ENCODE measurements at places on chromosomes 4 and X. TPM values are rescaled to one million over a fixed set of nuclear protein-coding genes. Genes with fewer than 3 reads are reported as not detected.

- no peak for DNase-seq
Measured at GRCh38 chr4:42460043-42460442, 62.8 kb downstream of the SHISA3 start.

Gene SCML1
- total RNA-seq, result 10.3 TPM

Gene CCKAR
- not detected for total RNA-seq

Gene ZNF185
- 11.5 TPM for total RNA-seq

Gene LPAR4
- total RNA-seq, result 0.55 TPM

Gene BBS12
- 2.5 TPM for total RNA-seq

- no peak for DNase-seq
Measured at GRCh38 chr4:94127707-94128328, 79.8 kb upstream of the SMARCAD1 start.

GRCh38 chr4:78409612-78410202 is 141.9 kb upstream of the ANXA3 start:
- no peak for DNase-seq

Gene MRFAP1
- 256 TPM for total RNA-seq

Gene IBSP
- total RNA-seq, result not detected

Gene THAP6
- 21.4 TPM for total RNA-seq

DNA sequence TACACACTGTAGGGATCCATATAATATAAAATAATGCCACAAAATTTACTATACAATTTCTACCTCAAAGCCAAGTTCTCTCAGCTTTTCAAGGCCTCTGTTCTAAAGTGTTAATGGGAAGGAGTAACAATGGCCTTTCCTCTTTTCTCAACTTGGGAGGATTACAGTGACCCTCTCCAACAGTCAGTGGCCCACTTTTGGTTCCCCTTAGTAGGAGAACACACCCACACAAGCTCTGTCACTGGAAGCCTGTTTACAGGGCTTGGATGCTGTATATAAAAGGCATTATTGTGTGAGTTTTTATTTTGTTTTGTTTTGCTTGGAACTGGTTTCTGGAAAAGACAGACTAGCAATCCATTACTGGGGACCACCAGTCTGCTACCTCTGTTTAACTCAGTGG is 1.8 kb downstream of the ARHGEF6 start:
- DNase-seq, result no peak

DNA sequence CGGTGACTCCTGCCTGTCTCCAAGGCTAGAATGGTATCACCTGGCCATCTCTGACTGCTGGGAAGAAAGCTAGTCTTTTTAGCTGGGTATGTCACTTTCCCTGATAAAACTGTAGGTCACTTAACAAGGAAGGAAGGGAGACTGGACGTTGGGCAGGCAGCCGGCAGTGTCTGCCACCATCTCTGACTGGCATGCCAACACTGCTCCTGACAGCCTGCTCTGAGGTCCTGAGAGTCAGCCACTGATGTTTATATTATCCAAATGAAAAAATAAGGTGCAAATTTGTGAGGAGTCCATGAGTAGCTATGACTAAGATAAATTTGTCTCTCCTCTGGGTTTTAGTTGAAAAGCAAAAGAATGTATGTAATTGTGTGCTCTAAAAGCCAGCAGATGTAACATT is 77.2 kb downstream of the SNX25 start:
- DNase-seq, result no peak

DNA sequence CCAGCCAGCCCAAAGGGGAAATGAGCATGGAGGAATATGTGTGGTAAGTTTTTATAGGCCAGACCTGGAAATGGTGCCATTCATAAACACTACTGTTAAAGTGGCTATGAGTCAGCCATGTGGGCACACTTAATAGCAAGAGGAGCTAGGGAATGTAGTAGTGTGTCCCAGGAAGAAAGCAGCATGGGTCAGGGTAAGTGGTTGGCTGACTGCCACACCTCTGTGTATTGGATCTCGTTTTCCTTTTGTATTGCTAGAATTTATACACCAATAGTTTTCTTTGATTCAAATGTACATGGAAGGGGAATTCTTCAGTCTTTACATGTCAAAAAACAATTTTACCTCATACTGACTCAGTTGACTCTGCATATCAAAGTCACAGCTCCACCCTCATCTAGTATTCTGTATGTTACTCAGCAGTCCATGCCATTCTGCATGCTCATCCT is 22.9 kb upstream of the SGMS2 start:
- DNase-seq, result no peak

DNA sequence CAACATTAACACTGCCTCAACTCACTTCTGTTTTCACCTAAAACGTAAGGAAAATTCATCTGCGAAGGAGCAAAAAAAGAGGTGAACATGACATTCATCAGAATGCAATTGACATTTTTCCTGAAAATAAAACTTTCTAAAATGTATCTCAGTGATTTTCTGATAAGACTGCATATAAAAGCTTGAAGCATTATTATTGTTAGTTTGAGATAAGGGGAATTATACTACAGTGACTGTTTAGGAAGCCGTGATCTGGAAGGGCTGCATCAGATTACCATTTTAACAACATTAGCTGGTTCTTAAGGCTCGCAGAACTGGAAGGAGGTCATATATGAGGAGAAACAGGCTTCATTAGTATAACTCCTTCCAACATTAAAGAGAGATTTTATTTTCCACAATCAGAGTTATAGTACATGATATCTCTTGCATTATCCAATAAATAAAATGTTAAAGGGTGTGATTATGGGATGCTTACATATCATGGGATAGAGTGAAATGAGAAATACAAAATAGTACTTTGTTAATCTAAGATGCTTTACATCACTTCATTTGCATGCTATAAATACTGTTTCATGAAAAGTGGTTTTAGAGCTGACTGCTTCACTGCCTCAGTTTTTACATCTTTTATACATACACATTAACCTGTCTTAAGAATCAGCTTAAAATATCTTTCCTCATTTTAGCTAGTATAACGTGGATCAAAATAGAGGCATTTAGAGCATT is 1820.1 kb upstream of the TENM3 start:
- no peak for DNase-seq

DNA sequence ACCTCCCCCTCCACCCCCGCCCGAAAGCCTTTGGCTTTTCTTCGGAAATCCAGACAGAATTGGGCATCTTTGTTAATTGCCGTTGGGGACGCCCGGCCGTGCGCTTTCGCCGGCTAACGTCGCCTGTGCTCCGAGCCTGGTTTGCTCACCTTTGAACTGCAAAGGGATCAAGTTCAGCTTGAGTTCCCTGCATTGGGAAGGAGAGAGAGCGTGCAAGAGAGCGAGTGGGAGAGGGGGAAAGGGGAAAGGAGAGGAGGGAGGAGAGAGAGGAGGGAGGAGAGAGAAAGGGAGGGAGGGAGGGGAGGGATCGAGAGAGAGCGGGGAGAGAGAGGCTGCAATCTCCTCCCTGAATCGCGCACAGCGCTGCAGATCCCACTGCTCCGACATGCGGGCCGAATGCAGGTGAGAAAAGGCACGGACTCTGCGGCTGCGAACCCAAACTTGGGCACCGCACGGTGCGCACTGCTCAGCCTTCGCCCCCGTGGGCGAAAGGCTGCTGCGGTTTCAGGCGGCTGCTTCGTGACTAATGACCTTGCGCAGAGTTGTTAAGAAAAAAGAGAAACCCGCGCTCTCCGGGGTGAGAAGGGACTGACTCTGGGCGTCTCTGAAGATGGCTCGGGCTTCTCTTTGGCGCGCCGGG is at the start of gene PCDH7:
Gene PCDH7, plus strand, starts transcription at position 349 of the 640 bp plus-strand sequence. CDS start 1,054 bp downstream, outside the sequence.
- peak; percentile 83 for DNase-seq

DNA sequence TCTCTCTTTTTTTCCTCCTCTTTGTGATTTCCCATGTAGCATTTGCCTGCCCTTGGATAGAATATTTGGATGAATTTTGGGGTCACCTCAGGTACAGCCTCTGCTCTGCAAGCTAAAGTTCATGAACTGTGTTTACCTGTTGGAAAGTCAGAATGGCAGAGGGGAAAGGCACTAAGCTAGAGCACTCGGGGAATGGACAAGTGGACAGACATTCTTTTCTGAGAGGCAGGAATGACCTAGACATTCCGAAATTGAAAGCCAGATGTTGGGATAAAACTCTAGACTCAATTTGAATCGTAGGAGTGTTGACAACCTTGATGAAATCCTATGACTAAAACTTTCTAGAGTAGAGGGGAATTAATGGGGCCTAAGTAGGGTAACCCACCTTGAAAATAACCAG is 56.1 kb downstream of the LUZP4 start:
- DNase-seq, result no peak

Gene TLR3
- 24.6 TPM for total RNA-seq

DNA sequence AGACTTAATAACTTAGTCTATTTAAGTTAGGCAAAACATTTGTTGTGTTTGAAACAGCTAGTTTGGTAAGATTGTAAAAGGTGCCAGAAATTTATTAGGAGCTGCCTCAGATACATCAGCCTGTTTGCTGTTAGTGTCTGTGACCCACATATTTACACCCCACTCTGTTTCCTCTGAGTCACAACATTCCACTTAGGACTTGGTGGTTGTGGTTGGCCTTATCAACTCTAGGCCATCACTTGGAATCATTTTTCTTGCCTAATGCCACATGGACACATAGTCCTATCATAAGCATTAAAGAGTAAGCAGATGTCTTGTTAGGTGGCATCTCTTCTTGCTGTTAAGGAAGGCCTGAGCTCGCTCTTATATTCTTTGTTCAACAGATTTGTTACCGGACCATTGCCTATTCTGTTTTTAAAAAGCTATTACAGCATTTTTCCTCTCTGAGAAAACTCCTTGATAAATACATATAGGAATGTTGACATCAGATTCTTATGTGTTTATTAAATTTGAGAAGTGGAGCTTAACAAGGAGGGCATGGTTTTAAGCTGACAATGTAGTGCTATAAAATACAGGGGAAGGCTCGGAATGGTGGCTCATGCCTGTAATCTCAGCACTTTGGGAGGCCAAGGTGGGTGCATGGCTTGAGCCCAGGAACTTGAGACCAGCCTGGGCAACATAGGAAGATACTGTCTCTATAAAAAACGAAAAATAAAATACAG is 51.2 kb upstream of the PGRMC2 start:
- DNase-seq, result no peak

Gene CLCN4
- total RNA-seq, result 11.8 TPM
